Aortic smooth muscle cell (primary cell): ENCODE measurements at places on chromosomes 16 and 17. TPM values are rescaled to one million over a fixed set of nuclear protein-coding genes. Genes with fewer than 3 reads are reported as not detected.

Gene DLX4
- not detected in 2 replicates for total RNA-seq

Gene C1QTNF8
- 0.06 and 0.13 TPM in 2 replicates for total RNA-seq

Gene WSCD1
- 1.3 and 6.9 TPM in 2 replicates for total RNA-seq

Gene CACNA1H
- total RNA-seq = 2.1 and 3.0 TPM in 2 replicates

Gene SOX8
- total RNA-seq = 1.4 and 4.5 TPM in 2 replicates

Gene RHBDL1
- total RNA-seq = 3.2 and 4.2 TPM in 2 replicates

Gene KRT33A
- not detected in 2 replicates for total RNA-seq

Gene KRT222
- total RNA-seq = not detected in 2 replicates

Gene MYH8
- not detected in 2 replicates for total RNA-seq

Gene AANAT
- not detected in 2 replicates for total RNA-seq

Gene GDPD3
- total RNA-seq = 0.92 and 0.99 TPM in 2 replicates

Gene ZNF423
- total RNA-seq = 5.9 and 7.8 TPM in 2 replicates

Gene SCN4A
- 0.12 and 0.13 TPM in 2 replicates for total RNA-seq

Gene MYLK3
- 0.06 and 0.26 TPM in 2 replicates for total RNA-seq

Gene KANSL1
- total RNA-seq = 49.5 and 56.4 TPM in 2 replicates

Gene TMEM92
- total RNA-seq = not detected in 2 replicates

Gene RAMP2
- total RNA-seq = 0.19 and 0.26 TPM in 2 replicates

Gene CHD9NB
- 0.66 and 1.1 TPM in 2 replicates for total RNA-seq

Gene WNT3
- total RNA-seq = 0.44 and 0.66 TPM in 2 replicates

Gene EVPLL
- total RNA-seq = not detected in 2 replicates

Gene DYNLL2
- total RNA-seq = 19.0 and 25.4 TPM in 2 replicates

Gene SGCA
- 11.2 and 14.0 TPM in 2 replicates for total RNA-seq

Gene ESRP2
- not detected in 2 replicates for total RNA-seq

Gene RMI2
- total RNA-seq = 5.2 TPM in 2 replicates

Gene CACNG3
- not detected in 2 replicates for total RNA-seq

Gene HIGD1B
- not detected in 2 replicates for total RNA-seq

Gene PPY
- not detected in 2 replicates for total RNA-seq
